ENCODE measurements at places on chromosomes 2 and 18.
A peak's percentile ranks its signal among the peaks of the same experiment; 100 is the strongest.

GRCh38 chr2:42984081-42984480 lies 191.7 kb upstream of the HAAO start:
- DNase-seq = no peak

DNA sequence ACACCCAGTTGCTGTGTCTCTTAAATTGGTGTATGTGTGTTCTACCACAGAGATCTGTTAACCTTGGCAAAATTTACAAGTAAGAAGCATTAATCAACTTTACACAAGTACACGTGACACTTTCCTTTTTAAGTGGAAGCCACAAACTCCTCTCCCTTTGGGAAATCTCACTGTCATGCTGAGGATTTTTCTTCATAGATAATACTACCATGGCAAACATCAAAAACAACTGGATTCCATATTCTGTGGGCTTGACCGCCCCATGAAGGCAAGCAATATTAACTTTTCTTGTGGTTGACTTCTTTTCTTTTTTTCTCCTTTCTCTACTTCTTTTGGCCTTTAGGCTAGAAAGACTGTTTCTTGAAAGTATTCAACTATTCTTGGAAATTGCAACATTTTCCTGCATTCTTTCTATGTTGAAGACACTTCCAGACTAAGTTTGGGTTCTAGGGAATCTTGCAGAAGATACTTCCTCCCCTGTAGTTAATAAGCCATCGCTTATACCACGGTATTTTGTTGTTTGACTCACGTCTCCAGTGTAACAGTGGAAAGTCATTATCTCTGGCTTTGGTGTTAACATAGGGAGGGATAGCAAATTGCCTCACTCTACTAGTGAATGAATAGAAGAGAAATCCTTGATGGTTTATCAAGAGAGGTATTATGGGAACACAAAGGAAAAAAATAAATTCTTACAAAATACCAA lies 79.5 kb downstream of the SLC8A1 start:
- no peak for DNase-seq

DNA sequence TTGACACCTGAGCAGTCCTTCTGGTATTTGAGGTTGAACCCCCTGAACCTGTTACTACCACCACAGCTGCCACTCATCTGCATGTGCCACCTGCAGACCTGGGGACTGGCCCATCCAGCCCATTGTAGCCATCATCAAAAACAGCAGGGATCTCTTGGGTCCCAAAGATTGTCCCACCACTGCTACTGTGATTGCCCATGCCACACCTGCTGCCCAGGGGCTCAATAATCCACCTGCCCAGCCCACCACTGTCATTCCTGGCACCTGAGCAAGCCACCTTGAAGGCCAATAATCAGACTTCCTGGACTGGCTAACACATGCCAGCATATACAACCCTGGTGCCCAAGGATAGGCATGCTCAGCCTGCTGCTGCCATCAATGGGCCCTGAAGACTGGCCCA lies 327.6 kb downstream of the CYRIA start:
- no peak for DNase-seq

- DNase-seq = no peak
Measured at GRCh38 chr18:32637226-32637625, 135.6 kb downstream of the KLHL14 start.

DNA sequence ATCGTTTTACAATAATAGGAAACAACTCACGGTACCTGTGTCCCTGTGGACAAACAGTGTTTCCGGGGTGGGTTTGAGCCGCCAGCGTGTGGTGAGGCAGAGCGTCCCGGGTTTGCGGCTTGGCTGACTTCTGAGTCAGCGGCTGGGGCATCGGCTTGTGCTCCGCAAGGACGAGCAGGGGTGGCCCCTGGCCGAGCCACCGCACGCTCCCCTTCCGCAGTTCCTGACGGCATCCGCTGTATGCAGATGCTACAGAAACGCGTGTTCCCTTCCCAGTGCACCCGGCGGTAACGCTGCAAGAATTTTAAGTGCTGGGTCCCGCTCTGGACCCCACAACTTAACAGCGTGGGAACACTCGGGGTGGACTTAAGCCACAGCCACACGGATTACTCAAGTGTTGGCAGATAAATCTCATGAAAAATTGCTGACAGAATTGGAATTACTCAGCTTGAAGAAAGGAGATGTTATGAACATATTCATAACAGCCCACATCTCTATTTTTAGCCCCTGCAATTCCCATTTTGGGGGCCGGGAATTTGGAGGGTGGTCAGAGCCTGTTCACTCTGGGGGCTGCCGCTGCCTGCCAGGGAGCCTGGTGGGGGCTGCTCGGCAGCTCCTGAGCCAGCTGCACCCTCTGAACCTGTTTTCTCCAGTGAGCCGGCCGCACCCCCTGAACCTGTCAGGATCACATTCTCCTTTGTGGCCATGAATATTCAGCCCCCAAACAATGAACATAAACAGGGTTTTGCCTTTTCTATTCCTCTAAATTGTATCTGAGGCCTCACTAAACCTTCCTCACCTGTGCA lies 12.6 kb upstream of the KCNG2 start:
- DNase-seq = no peak

- DNase-seq = no peak
Measured at GRCh38 chr2:155350783-155351580, 652.5 kb downstream of the KCNJ3 start.

GRCh38 chr2:12288048-12288447 lies 428.7 kb upstream of the TRIB2 start:
- DNase-seq = no peak

GRCh38 chr2:141331127-141331526 lies 799.7 kb downstream of the LRP1B start:
- DNase-seq = no peak

DNA sequence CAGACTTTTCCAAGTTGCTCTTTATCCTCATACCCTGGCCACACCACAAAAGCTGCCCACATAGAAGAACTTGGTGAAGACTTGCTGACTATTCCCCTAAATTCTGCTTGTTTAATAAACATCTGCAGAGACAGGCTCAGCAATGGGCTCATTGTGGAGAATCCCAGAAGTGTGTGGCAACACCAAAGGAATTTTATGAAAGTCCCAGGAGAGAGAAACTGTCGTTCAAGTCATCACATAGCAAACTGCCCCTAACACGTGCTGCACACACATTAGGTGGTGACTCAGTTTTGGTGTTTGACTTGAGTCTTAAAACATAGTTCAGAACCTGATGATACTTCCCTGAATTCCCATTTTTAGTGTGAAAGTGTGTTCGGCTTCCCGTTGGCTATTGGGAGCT lies 38.6 kb downstream of the CYP1B1 start:
- DNase-seq = no peak

- DNase-seq = no peak
Measured at GRCh38 chr2:130908832-130909231, 72.1 kb downstream of the ARHGEF4 start.

GRCh38 chr2:207479198-207479785 lies 50.5 kb upstream of the CREB1 start:
- no peak for DNase-seq

DNA sequence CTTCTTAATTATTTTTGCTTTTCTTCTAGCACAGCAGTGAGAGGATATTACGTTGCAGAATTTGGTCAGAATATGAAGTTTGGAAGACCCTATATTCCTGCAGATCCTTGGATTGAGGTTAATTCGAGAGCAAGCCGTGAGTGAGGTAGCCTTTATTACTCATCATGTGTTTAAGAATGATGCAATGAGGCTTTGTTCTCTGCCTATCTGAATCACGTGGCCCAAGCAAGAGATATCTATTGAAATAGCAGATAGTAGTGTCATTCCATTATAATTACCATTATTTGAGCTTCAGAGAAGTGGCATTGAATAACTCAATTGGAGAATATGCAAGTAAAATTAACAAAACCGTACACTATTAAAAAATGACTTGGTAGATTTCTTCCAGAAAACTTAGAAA lies 641.1 kb downstream of the TMEM182 start:
- DNase-seq = no peak

DNA sequence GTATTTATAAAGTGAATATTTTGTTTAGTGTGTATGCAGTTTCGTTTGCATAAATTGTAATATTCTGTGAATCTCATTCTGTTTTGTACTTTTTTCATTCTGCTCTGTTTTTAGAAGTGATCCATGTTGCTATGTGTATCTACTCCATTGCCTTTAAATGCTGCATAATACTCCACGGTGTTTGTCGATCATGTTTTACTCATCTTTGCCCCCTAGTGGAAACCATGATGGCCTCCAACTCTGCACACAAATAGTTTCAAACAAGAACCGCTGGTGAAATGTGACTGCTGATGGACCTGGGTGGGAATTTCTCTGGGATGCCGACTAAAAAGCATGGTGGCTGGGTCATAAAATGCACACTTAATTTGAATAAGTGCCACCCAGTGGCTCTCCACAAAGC lies 32.0 kb upstream of the SKOR2 start:
- DNase-seq = no peak

DNA sequence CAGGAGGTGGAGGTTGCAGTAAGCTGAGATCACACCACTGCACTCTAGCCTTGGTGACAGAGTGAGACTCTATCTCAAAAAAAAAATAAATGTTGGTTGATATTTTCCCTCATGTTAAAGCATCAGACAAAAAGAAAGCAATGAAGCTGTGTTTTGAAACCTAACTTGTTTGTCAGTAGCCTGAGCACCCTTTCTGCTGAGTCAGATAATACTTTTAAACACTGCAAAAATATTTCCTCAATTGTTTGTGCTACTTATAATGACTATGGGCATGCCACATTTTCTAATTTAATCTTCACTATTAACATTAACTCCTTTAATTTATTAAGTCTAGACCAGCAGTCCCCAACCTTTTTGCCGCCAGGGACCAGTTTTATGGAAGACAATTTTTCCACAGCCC lies 236.3 kb upstream of the AGAP1 start:
- no peak for DNase-seq

DNA sequence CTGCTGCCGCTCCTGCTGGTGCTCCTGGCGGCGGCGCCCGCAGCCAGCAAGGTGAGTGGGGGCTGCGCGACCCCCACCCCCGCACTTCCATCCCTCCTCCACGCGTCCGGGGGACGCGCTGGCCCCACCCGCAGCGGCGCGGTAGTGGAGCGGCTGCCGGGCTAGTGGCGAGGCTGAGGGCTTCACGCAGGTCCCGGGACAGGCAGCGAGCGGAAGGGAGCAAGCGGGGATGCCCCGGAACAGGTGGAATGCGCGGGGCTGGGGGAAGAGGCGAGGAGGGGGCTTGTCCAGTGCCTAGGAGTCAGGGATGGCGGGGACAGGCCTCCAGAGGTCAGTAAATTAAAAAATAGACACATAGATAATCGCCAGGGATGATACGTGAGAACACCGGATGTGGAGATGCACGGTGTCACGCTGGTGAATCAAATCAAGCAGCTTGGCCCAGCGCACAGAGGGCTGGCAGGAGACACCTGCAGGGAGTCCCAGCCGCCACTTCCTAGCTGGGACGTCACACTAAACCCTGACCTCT lies 403 bp downstream of the COL4A3 start:
- DNase-seq = peak; percentile 17

- no peak for DNase-seq
Measured at GRCh38 chr2:203817147-203817546, 50.4 kb upstream of the CTLA4 start.

DNA sequence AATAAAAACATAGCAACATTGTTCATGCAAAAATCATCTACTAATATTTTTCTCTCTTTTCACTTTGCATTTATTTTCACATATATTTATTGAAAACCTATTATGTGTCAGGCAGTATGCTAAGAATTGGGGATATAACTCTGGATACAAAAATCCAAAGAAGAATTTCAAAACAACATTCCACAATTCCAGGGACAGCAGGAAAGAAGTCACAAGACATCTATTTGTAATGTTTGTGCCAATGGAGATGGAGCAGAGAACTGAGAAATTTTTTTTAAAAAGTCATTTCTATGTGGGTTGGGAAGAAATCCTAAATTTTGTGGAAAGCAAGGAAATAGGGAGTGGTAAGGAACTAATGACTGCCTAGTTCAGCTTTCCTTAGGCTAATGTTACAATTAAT lies 128.6 kb upstream of the TLK1 start:
- no peak for DNase-seq

DNA sequence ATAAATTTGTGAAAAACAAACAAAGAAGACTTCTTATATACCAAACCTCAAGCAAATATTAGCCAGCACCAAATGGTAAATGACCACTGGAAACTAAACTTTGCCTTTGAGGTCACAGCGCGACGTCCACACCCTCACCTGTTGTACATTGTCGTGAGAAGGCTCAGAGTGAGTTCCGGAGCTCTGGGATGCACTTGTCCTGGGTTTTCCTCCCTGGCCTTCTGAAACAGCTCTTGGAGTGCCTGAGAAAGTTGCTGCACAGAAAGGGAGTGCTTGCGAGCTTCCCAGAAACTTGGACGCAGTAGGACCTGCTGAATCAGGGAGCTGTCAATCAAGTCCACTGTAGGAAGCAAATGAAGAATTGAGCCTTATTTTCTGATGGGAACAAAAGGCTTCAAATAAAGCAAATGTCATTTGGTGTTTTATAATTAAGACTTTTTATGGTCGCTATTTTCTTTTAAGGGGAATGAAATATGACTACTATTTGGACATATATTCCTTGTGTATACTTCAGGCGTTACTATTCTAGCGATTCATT lies 11.0 kb downstream of the DYTN start:
- no peak for DNase-seq

- no peak for DNase-seq
Measured at GRCh38 chr2:24262421-24262970, 87.6 kb downstream of the FAM228A start.

- DNase-seq = no peak
Measured at GRCh38 chr2:126600742-126601141, 55.2 kb upstream of the GYPC start.

DNA sequence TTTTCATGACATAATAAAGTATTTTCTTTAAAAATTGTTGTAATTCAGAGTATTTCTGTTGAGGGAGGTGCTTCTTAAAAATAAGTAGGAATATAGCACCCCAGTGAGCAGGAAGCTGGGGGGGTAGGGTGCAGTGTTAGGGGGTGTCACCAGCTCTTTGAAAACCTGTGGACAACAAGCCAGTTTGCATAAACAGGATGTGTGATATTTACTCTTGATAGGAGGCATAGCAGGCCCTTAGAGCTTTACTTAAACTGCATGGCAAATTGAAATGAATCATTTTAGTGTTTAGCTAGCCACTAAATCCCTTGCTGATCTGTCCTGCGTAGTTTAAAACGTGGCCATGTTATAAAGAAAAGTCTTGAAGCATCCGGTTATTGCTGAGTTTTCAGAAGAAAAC lies 8.4 kb downstream of the TGIF1 start:
- no peak for DNase-seq

GRCh38 chr2:72716601-72717000 lies 109.2 kb downstream of the EXOC6B start:
- DNase-seq = no peak

DNA sequence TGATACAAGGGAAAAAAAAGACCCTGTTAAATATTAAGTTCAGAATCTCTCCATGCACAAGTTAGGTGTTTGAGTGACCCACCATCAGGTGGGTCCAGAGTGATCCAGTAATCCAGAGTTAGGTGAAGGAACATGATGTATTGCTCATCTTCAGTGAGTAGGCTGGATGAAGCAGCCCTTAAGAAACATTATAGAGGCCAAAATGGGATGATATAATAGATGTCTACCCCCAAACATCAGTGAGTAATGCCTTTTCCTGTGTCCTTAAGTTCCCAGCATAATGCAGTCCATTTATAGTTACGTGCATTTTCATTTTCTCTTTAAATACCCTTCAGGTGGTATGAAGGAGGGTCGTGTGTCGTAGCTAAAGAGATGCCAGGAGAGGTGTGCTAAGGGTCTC lies 89.6 kb downstream of the MAP4K4 start:
- DNase-seq = no peak

GRCh38 chr2:39127973-39128372 lies 7.1 kb upstream of the SOS1 start:
- DNase-seq = no peak

Data from NCI-H524 (cell line).